ENCODE measurements at places on chromosomes 3 and 15. TPM values are rescaled to one million over a fixed set of nuclear protein-coding genes. Genes with fewer than 3 reads are reported as not detected.

FES gene
- 23.8 TPM for total RNA-seq

COLQ gene
- 0.46 TPM for total RNA-seq

PLXNA1 gene
- 30.3 TPM for total RNA-seq

SERINC4 gene
- total RNA-seq = 0.09 TPM

LTF gene
- total RNA-seq = 0.14 TPM

CCR8 gene
- not detected for total RNA-seq

STRA6 gene
- total RNA-seq = 8.5 TPM

LTK gene
- total RNA-seq = not detected

PATL2 gene
- 0.43 TPM for total RNA-seq

NAA50 gene
- 194 TPM for total RNA-seq

MRAS gene
- total RNA-seq = 37.0 TPM

CKMT1B gene
- total RNA-seq = not detected

TMEM207 gene
- total RNA-seq = not detected

RASGRP1 gene
- total RNA-seq = 0.37 TPM

TYRO3 gene
- 4.3 TPM for total RNA-seq

RPL32 gene
- total RNA-seq = 2,795 TPM

TMC3 gene
- not detected for total RNA-seq

CCDC54 gene
- total RNA-seq = not detected
